ENCODE measurements at places on chromosomes 7 and 10.

DNA sequence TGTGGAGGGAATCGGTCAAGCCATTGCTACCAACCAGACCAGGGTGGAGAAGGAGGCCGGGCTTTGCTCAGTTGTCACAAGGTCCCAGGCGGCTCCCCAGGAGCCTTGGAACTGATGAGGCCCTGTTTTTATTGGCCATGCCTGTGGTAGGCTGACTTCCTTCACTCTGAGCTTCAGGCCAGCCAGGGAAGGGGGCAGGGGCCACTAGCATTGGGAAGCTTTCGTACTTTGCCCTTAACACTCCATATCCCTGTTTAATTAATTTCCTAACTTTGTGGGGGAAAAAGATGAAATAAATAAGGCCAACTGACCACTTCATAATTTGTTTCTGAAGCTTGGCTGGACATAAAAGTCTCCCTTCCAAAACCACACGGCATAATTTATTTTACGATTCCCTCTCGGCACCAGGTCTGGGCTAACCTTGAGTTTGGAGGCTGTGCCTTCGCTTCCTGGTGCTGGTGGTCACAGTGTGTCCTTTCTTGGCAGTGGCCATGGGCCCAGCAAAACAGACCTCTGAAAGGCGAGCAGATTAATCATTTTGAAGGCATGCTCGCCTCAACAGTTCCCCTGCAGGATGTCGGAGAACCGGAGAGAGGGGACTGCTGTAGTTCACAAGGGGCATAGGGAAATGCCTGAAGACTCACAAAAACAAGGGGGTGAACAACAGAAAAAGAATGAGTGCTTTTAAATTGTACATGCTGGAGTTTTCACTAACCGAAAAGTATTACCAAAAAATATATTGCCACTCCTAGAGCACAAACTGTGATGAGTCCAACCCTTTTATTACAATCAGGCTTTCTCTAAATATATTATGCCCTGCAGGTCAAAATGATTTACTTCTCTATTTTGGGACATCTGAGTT, 966.0 kb downstream of the LRMDA start:
- no peaks in the 10 kb centered on the region for H3K4me1 ChIP-seq
- H3K27me3 ChIP-seq = no peaks in the 10 kb centered on the region
- DNase-seq = no peak

DNA sequence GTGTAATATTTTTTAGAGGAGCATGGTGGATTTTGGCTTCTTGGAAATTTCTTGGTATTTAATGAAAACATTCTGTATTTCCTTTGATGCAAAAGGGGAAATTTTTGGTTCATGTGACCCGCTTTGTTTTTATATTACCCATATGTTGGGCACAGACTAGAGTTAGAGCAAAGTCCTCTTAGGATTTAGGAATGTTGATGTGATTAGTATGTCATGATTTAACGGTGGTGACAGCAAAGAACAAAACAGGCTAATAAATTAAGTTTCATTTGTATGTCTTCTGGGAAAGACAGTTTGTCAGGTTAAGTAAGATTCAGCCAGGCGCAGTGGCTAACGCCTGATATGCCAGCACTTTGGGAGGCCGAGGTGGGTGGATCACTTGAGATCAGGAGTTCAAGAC, 304.6 kb downstream of the REEP3 start:
- no peak overlapping the region for H3K4me3 ChIP-seq
- H3K4me1 ChIP-seq = no peaks in the 10 kb centered on the region
- H3K27me3 ChIP-seq = no peaks in the 10 kb centered on the region
- H3K36me3 ChIP-seq = no peaks in the 10 kb centered on the region

GRCh38 chr7:30562498-30562897, 32.2 kb upstream of the GARS1 start:
- no peaks in the 10 kb centered on the region for H3K4me1 ChIP-seq
- no peak overlapping the region for H3K27ac ChIP-seq
- peaks cover 19% of the 10 kb centered on the region for H3K36me3 ChIP-seq
- no peak for DNase-seq
- H3K27me3 ChIP-seq = no peaks in the 10 kb centered on the region
- H3K4me3 ChIP-seq = no peak overlapping the region

DNA sequence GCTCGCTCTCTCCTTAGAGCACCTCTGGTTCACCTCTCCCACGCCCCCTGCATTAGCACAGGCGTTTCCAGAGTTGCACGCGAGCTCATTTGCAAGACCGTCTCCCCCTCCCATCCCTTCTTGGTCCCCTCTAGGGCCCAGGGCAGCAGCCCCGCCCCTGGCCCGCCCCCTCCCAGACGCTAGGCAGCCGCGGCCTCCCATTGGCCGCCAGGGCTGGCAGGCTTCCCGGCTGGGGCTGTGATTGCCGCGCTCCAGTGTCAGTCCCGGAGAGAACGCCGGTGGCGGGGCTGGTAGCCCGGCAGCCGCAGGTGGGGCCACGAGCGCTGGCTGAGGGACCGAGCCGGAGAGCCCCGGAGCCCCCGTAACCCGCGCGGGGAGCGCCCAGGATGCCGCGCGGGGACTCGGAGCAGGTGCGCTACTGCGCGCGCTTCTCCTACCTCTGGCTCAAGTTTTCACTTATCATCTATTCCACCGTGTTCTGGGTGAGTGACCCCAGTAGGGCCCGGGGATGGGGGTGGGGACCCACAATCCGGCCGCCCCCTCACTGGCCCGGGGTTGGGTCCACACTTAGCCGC, at the start of gene TSPAN15:
TSPAN15 (plus strand) TSS at position 257 of the 575 bp plus-strand sequence; CDS start at position 387, 130 bp downstream.
- H3K4me1 ChIP-seq = peaks cover 23% of the 10 kb centered on the region
- DNase-seq = peak; percentile 75
- H3K27ac ChIP-seq = peak within 1 kb of the TSS; percentile 45
- peak within 1 kb of the TSS; percentile 81 for H3K4me3 ChIP-seq

GRCh38 chr7:107563081-107563774, 492 bp downstream of the COG5 start:
- no peaks in the 10 kb centered on the region for H3K36me3 ChIP-seq

GRCh38 chr10:120746001-120746777, 105.0 kb upstream of the WDR11 start:
- H3K27ac ChIP-seq = no peak overlapping the region
- no peak overlapping the region for H3K4me3 ChIP-seq
- no peaks in the 10 kb centered on the region for H3K36me3 ChIP-seq
- H3K27me3 ChIP-seq = no peaks in the 10 kb centered on the region

DNA sequence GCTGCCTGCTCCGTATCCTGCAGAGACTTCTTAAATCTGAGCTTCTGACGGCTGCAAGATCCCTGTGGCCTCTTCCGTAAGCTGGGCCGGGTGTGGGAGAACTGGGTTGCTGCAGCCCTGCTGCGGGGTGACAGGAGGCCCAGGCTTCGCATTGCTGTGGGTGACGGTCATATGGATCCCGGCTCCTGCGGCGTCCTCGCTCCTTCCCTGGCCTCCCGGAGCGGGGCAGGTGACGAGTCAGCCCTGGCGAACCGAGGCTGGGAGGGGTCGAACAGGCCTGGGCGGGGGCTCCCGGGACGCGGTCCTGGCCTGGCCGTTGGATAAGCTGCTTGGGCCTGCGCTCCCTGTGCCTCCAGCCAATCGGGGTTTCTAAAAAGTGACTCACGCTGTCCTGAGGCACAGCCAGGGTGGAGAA, 7.8 kb upstream of the UBE2D1 start:
- H3K36me3 ChIP-seq = no peaks in the 10 kb centered on the region
- H3K27me3 ChIP-seq = no peaks in the 10 kb centered on the region
- H3K4me3 ChIP-seq = no peak overlapping the region
- no peak for DNase-seq

GRCh38 chr10:3999642-4000041, 214.6 kb upstream of the KLF6 start:
- no peaks in the 10 kb centered on the region for H3K36me3 ChIP-seq
- H3K4me3 ChIP-seq = no peak overlapping the region
- no peaks in the 10 kb centered on the region for H3K27me3 ChIP-seq
- DNase-seq = no peak
- no peaks in the 10 kb centered on the region for H3K4me1 ChIP-seq

- H3K27me3 ChIP-seq = no peaks in the 10 kb centered on the region
- H3K4me1 ChIP-seq = no peaks in the 10 kb centered on the region
- H3K36me3 ChIP-seq = no peaks in the 10 kb centered on the region
- no peak overlapping the region for H3K27ac ChIP-seq
Observed at GRCh38 chr7:128036226-128036940, 5.1 kb upstream of the LRRC4 start.

DNA sequence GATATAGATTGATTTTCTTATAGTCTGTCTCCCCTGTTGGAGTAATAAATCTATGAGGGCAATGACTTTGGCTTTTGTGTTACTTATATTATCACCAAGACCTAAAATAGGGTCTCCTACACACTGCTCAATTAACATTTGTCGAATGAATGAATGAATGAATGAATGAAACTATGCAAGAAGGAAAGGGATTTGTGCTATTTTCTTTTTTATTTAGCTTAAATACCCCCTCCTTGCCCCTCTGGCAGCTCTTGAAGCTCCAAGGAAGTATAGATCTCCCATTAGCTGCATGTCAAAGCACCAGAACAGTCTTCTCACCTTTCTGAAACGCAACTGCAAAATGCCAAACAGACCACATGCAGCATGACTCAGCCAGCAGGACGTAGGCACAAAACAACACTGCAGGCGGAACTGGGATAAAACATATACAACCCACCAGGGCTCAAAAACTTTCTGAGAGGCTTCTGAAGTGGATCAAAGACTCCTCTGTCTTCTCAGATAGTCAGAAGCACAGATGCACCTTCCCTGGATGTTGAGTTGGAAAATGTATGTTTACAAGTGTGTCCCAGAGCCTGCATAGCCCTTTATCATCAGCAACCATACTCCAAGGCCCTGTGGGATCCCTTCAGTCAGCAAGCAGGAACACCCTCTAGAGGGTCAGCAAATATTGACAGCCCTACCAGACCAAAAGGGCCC, 187.8 kb downstream of the NPSR1 start:
- H3K27me3 ChIP-seq = no peaks in the 10 kb centered on the region
- H3K4me3 ChIP-seq = no peak overlapping the region
- no peak overlapping the region for H3K27ac ChIP-seq
- no peaks in the 10 kb centered on the region for H3K36me3 ChIP-seq
- DNase-seq = no peak

- H3K36me3 ChIP-seq = peaks cover 7% of the 10 kb centered on the region
- H3K4me3 ChIP-seq = no peak overlapping the region
- no peak overlapping the region for H3K27ac ChIP-seq
- no peak for DNase-seq
- no peaks in the 10 kb centered on the region for H3K27me3 ChIP-seq
Observed at GRCh38 chr7:151754142-151754590, 122.7 kb downstream of the PRKAG2 start.

- peaks cover 21% of the 10 kb centered on the region for H3K36me3 ChIP-seq
- H3K27ac ChIP-seq = no peak overlapping the region
- H3K4me1 ChIP-seq = peaks cover 24% of the 10 kb centered on the region
- no peaks in the 10 kb centered on the region for H3K27me3 ChIP-seq
- DNase-seq = no peak
Observed at GRCh38 chr10:100993986-100994708, 5.5 kb upstream of the LZTS2 start.

DNA sequence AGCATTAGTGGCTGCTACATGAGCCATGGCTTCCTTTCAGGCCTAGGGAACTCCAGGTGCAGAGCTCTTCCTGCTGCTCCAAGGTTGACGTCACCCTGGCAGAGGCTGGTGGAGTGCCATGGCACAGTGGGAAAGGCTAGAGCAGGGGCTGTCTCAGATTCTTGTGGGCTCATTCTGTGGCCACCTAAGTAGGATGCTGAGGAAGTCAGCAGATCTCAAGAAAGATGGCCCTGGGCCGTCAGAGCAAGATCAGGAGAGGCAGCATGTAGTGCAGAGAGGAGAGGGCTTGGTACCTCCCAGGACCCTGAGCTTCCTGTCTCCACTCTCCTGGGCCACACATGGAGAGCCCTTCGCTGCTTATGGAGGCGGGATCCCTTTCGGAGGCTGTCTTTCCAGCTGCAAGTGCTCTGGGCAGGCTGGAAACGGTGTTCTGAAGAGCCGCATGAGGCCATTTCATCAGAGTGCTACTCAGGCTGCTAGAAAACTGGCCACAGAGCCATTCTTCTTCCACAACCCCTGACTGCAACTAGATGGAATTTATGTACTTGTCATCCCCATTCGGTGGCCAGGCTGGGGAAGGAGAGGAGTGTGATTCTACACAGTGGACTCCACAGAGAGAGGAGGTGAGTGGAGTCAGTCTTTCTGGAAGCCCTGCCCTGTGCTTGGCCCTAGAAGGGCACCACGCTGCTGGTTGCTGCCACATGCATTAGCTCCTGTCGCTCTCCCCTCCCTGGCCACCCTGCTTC, 304.2 kb downstream of the RPS24 start:
- no peaks in the 10 kb centered on the region for H3K36me3 ChIP-seq
- H3K4me3 ChIP-seq = no peak overlapping the region
- DNase-seq = no peak

DNA sequence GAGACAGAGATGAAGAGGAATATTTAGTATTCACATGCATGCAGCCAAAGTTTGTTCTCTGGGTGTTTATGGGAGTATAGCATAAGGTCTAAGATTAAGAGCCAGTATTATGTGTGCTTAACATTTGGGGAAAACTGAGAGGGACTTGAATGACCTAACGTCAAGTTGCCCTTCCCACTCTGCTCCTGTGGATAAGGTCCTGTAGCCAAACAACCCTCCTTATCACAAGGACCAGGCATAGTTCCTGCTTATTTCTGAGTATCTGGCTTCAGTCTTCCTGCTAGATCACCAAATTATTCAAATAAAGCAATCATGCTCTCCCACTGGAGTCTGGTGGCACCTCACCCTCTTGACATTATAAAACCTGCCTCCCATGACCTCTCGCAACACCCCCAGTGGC, 137.9 kb upstream of the SEMA3E start:
- H3K4me1 ChIP-seq = no peaks in the 10 kb centered on the region
- no peak overlapping the region for H3K27ac ChIP-seq
- no peak overlapping the region for H3K4me3 ChIP-seq
- H3K27me3 ChIP-seq = no peaks in the 10 kb centered on the region

GRCh38 chr7:79666472-79666871, 213.0 kb upstream of the MAGI2 start:
- H3K27me3 ChIP-seq = no peaks in the 10 kb centered on the region
- no peak overlapping the region for H3K4me3 ChIP-seq
- H3K4me1 ChIP-seq = no peaks in the 10 kb centered on the region
- H3K36me3 ChIP-seq = no peaks in the 10 kb centered on the region
- DNase-seq = no peak

GRCh38 chr7:55242613-55243012, 122.5 kb upstream of the LANCL2 start:
- no peaks in the 10 kb centered on the region for H3K4me1 ChIP-seq
- no peak for DNase-seq
- no peak overlapping the region for H3K27ac ChIP-seq
- no peak overlapping the region for H3K4me3 ChIP-seq
- no peaks in the 10 kb centered on the region for H3K36me3 ChIP-seq

- H3K4me1 ChIP-seq = no peaks in the 10 kb centered on the region
- H3K27me3 ChIP-seq = no peaks in the 10 kb centered on the region
- H3K27ac ChIP-seq = no peak overlapping the region
- DNase-seq = no peak
- H3K36me3 ChIP-seq = no peaks in the 10 kb centered on the region
Observed at GRCh38 chr7:43838201-43838658, 31.1 kb downstream of the MRPS24 start.

- H3K4me3 ChIP-seq = no peak overlapping the region
- no peak for DNase-seq
- no peaks in the 10 kb centered on the region for H3K36me3 ChIP-seq
- H3K27ac ChIP-seq = no peak overlapping the region
- peaks cover 6% of the 10 kb centered on the region for H3K4me1 ChIP-seq
Observed at GRCh38 chr10:79976999-79977398, 28.1 kb upstream of the SFTPD start.
